ENCODE measurements at places on chromosomes 13 and 19.

GRCh38 chr19:6066661-6067646, 43.3 kb downstream of the RFX2 start:
- DNase-seq: peak; percentile 97

GRCh38 chr13:50456111-50456510, 387.4 kb downstream of the DLEU7 start:
- no peak for DNase-seq

GRCh38 chr19:34662919-34663318, 14.0 kb downstream of the SCGB2B2 start:
- DNase-seq: peak; percentile 15

DNA sequence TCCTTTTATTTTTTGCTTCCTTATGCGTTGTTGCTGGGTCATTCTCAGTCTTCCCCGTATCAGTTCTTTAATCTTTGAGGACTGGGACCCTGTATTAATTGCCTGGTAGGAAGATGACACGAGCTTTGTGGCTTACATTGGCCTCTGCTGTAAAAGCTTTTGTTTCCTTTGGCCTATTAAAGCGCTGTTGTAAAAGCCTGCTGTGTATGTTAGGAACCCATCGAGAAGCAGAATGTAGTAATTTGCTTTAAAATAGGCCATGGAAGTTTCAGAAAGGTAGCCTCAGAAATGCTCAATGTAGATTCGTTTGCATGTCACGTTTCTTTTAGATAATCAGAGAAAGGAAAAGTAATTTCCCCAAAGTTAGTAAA, 257.5 kb upstream of the STARD13 start:
- DNase-seq: no peak

DNA sequence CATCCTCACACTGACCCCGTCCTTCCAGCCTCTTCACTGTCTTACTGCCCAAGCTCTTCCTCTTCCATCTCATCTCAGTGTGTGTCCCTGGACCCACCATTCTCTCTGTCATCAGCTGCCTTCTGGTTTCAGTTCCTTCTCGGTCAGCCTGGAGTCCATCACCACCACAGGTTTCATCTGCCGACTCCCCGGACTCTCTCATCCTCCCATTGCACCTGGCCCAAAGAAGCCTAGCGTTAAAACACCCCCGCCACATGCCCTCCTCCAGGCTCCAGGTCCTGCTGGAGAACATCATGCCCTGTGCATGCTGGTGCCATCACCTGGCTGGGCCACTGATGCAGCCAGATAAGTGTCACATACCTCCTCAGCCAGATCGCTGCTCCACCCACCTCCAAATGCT, 122.1 kb upstream of the GPR12 start:
- DNase-seq: no peak

DNA sequence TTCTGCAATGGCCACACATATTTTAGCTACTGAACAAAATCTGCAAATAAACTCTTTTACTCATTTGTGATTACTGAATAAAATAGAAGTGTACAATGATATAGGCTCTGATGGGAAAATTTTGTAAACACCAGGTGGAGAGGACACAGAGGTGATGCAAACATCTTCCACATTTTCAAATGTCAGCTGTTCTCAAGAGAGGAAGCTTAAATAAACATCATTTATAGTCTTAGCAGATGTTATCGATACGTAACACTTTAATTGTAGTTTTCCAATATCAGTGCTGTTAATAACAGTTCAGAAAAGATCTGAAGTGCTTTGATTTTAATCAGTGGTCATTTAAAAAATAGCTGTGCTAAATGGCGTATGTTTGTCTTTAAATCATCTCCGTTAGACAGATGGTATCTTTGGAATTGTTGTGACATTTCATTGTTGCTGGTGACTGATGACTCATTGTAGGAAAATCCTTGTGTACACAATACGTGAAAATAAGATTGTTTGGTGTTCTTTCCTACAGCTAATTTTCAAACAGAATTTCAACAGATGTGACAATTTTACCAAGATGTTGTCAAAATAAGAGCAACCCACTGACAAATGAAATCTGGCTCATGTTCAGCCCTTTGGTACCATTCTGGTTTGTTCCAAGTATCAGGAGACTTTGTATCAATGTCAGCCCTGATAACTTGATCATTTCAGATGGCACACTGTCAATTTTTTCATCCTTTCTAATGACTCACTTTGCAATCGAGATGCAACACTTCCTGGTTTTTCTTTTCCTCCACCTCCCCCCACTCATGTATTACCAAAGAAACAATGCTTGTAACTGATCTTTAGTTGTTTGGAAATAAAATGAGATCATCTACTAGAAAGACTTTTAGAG, 516.0 kb downstream of the DCT start:
- DNase-seq: no peak

DNA sequence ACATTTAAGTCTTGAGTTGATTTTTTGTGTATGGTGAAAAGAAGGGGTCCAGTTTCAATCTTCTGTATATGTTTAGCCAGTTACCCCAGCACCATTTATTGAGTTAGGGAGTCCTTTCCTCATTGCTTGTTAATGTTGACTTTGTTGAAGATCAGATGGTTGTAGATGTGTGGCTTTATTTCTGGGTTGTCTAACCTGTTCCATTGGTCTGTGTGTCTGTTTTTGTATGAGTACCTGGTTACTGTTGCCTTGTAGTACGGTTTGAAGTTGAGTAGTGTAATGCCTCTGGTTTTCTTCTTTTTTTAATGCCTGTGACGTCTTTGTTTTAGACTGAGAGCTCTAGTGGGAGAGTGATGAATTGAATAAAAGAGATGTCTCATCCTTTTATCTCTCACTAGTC, 83.2 kb downstream of the NBEA start:
- DNase-seq: no peak

DNA sequence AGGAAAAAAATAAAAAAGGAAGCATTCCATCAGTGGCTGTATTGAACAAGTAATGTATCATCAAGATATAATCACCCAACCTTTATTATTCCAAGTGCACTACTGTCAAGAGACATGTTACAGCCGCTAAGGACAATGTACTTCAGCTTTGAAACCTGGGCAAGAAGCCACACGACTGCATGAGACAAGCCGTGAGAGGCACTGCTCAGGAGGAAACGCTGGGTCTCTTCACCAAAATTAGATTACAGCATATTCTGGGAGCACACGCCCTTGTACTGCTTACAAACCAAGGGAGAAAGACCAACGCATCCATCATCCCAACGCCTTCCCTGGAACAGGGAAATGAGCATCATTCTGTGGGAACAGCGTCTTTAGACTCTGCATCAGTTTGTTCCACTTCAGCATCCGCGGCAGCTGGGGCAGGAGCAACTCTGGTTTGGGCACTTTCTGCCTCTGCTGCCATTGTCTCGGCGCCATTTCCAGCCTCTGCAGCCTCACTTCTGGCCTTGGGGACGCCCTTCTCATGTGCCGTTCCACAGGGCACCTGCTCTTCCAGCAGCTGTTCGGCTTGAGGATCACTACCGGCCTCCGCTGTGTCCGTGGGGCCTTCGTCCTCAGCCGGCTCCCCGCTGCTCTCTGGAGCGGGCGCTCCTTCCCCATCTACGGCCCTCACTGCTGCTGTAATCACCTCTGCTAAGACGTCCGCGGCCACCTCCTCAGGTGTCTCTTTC, 22.4 kb upstream of the BRD4 start:
- DNase-seq: no peak

DNA sequence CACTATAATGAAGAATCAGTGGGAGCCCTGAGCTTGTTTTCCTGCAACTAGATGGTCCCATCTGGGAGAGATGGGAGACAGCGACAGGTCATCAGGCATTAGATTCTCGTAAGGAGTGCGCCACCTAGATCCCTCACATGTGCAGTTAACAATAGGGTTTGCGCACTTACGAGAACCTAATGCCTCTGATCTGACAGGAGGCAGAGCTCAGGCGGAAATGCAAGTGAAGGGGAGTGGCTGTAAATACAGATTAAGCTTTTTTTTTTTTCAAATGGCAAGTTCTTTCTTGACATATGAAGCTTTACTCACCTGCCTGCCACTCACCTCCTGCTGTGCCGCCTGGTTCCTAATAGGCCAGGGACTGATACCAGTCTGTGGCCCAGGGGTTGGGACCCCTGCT, 14.4 kb downstream of the CDC16 start:
- DNase-seq: no peak

GRCh38 chr19:56864443-56865125, 24.1 kb upstream of the PEG3 start:
- DNase-seq: no peak

DNA sequence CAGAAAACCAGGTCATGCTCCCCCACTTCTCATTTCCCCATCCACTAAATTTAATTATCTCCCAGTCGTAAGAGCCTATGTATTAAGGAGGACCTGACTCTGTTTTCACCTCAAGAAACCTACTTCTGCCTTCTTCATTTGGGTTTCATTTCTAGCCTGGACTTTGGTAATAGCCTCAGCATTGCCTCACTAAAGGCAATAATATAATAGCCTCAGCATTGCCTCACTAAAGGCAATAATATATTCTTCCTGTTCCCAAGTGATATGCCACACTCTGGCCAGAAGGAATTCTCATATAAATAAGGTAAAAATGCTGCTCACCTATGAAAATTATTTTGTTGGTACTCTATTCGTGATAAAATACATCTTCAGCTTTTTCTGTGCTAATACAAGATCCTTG, 993.9 kb downstream of the EFNB2 start:
- no peak for DNase-seq

DNA sequence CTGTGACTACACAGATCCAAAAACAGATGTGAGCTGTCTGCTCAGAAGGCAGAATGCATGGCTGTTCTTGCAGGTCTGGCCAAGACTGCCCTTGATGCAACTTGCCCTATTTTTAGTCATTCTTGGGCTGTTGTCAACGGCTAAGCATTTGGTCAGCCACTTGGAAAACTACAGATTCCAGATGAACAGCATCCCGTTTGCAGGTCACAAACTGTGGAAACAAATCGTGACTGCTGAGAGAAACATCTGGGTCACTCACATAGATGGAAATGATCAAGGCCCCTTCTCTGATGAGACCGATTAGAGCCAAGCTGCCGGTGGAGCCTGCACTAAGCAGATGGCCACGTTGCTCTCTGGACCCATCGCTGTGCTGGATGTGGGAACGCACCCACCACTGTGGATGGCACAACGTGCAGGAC, 15.4 kb upstream of the METTL21C start:
- no peak for DNase-seq

GRCh38 chr19:35461060-35461459, 13.0 kb downstream of the FFAR2 start:
- DNase-seq: no peak

GRCh38 chr19:4019578-4019977, 12.0 kb downstream of the PIAS4 start:
- no peak for DNase-seq

DNA sequence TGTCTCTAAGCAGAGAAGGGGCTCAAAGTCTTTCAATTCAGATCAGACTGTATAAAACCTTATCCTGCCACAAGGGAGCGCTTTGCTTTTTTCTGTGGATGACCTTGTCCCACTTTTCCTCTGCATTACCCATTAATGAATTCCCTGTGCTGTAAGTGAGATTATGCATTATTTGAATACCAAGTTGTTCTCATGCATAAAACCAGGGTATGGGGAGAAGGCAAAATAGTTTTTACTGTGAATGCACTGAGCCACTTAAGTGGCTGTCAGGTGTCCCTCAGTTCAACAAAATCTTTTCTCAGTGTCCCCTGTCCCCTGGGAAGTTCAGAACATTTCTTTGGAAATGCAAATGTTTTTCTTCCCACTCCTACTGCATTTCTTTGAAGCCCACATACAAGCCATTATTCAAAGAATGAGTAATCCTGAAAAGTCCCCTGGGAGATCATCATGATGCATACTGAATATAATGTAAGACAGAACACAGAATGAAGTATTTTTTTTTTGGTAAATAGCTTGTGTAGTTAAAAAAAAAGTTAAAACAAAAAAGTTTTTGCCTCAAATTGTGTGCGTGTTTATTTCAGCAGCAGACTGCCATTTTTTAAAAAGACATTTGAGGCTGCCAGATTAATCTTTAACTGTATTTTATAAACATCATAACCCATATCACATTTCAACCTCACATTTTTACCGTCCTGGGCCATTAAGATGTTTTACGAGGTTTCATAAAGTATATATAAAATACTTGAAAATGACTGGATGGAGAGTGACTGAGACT, 506.7 kb upstream of the PCDH9 start:
- peak; percentile 60 for DNase-seq

DNA sequence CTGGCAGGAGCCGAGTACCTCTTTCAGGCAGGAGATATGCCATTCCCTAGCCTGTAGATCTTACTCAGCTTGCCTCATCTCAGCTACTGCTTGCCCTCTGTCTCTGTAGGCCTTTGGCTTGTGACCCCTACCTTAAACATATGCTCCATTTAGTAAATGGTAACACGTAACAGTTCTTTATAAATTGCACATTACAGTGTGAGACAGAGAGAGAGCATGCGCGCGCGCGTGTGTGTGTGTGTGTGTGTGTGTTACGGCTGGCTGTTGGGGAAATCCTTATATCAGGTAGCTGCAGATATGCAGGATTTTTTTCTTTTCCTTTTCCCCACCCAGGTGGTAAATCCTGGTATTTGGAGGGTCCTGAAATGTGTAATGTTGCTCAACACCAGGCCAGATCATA, 4.2 kb downstream of the SPINT2 start:
- DNase-seq: peak; percentile 25

- peak; percentile 84 for DNase-seq
These were observed 45.6 kb upstream of the MRI1 start for GRCh38 chr19:13718733-13719132.

- no peak for DNase-seq
These were observed 137.3 kb upstream of the SERP2 start for GRCh38 chr13:44236370-44236769.

- DNase-seq: no peak
These were observed 7.7 kb upstream of the NANOS3 start for GRCh38 chr19:13869281-13869680.

GRCh38 chr13:27379694-27380641, 44.5 kb upstream of the GTF3A start:
- peak; percentile 80 for DNase-seq

GRCh38 chr13:108921238-108921637, 291.8 kb downstream of the MYO16 start:
- no peak for DNase-seq

DNA sequence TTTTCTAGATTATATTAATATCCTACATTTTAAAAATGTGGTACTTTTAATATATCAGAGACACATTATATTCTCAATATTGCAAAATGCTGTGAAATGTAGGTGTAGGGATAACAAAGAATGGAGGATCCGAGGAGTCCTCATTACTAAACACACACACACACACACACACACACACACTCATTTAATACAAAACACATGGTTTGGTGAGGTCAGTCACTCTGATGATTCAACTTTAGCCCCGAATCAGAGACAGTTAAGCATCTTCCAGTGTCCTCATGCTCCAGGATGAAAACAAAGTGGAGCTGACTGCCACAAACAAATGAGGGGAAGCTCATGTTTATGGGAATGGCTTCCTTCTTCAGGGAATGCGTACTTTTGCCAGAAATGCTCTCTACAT, 147.5 kb downstream of the CYSLTR2 start:
- no peak for DNase-seq

- no peak for DNase-seq
These were observed 39.9 kb downstream of the PCCA start for GRCh38 chr13:100128838-100129237.

DNA sequence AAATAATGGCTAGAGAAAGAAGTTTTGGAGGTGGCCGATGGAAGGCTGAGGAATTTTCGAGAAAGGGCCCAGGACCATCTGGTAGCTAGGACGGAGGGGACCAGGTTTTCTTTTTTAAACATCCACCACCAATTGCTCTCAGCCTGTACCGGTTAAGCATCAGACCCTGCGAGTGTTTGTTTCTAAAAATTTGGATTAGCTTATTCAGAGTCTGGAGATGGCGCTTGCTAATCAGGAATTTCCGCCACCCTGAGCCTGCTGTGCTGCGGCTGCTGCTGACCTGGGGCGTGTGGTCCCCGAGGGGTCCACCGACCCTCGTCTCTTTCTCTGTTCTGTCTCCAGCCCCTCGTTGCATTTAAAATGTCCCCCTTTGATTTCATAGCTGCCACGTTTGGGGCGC, 2.0 kb downstream of the UHRF1 start:
- peak; percentile 57 for DNase-seq
